Neural progenitor cell (in vitro differentiated cells): ENCODE measurements at places on chromosomes 12 and 14. TPM values are rescaled to one million over a fixed set of nuclear protein-coding genes. Genes with fewer than 3 reads are reported as not detected.

Gene AP1G2
- 65.4 and 126 TPM in 2 replicates for total RNA-seq

Gene APOLD1
- 7.4 and 11.8 TPM in 2 replicates for total RNA-seq

Gene DPPA3
- 0.13 and 0.25 TPM in 2 replicates for total RNA-seq

Gene OR4M1
- total RNA-seq = not detected in 2 replicates

Gene KRT85
- not detected in 2 replicates for total RNA-seq

Gene TMEM116
- 24.5 and 28.4 TPM in 2 replicates for total RNA-seq

Gene SPTLC2
- 8.0 and 12.3 TPM in 2 replicates for total RNA-seq

Gene FSCB
- total RNA-seq = not detected in 2 replicates

Gene KLC1
- total RNA-seq = 163 and 232 TPM in 2 replicates

Gene DACT1
- total RNA-seq = 3.3 and 3.4 TPM in 2 replicates

Gene BATF
- total RNA-seq = not detected in 2 replicates

Gene CLEC9A
- not detected in 2 replicates for total RNA-seq

Gene PTPRO
- total RNA-seq = 3.7 and 5.8 TPM in 2 replicates

Gene MAPK1IP1L
- 72.6 and 125 TPM in 2 replicates for total RNA-seq

Gene HCAR2
- not detected in 2 replicates for total RNA-seq

Gene METTL25
- 9.3 and 11.2 TPM in 2 replicates for total RNA-seq

Gene REP15
- total RNA-seq = 0.34 and 0.45 TPM in 2 replicates

Gene CLEC2B
- 0.28 and 1.0 TPM in 2 replicates for total RNA-seq

Gene RPS6KL1
- total RNA-seq = 6.4 and 15.1 TPM in 2 replicates

Gene RERGL
- total RNA-seq = not detected in 2 replicates
